Substantia nigra (tissue), 51 donors: ENCODE measurements at places on chromosomes 7 and 10.

DNA sequence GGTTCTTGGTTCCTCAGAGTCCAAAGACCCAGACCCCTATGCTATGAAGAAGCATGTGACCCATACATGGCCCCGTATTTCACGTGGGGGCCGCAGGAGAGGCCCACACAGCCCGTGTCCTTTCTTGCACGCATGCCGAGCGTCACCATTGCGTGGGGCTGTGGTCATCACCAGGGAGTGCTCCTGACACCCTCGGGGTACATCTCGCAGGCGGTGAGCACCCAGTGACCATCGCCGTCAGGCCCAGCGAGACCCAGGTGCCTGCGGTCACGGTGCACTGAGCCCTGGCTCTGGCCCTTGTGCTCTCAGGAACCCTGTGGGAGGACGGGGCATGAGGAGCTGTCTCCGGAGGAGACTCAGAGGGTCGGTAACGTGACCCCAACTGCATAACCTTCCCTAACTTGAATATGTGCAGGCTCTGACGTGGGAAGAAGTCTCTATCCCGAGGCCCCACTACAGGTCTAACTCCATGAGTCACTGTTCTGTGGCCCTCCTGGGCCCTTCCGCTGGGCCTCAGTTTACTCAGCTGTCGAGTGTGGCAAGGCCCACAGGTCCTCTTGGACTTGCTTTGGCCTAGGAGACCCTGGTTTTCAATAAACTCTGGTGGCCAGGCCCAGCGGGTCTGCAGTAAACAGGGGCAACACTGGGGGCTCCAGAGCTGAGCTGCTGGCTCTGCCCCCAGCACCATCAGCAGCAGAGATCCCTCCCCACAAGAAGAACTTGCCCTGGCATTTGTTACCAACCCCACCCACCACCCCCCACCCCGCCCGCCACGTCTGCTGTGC lies 503.9 kb downstream of the PTPRN2 start:
- DNase-seq, result no peak

DNA sequence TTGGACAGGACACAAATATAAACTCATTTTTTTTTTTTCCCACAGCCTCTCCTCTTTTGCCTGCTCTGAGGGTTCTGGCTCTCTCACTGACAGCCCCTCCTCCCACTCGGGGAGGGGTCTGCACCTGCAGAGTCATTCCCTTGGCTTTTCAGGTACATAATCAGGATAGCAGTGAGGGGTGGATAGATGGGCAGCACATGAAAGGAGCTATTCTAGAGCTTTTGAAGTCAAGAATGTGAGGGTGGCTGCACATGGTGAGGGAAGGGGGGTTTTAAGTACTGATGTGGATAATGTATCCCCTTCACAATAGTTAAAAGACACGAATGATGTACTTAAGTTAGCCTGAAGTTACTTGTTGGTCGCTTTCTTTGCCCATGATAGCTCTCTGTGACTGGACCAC lies 76.2 kb downstream of the CFAP58 start:
- DNase-seq, result no peak

GRCh38 chr7:43747328-43748105 lies 11.0 kb upstream of the BLVRA start:
- no peak for DNase-seq

- no peak for DNase-seq
Measured at GRCh38 chr7:143288836-143289235, 685 bp downstream of the CASP2 start.

- no peak for DNase-seq
Measured at GRCh38 chr7:43137811-43138210, 25.4 kb downstream of the HECW1 start.

DNA sequence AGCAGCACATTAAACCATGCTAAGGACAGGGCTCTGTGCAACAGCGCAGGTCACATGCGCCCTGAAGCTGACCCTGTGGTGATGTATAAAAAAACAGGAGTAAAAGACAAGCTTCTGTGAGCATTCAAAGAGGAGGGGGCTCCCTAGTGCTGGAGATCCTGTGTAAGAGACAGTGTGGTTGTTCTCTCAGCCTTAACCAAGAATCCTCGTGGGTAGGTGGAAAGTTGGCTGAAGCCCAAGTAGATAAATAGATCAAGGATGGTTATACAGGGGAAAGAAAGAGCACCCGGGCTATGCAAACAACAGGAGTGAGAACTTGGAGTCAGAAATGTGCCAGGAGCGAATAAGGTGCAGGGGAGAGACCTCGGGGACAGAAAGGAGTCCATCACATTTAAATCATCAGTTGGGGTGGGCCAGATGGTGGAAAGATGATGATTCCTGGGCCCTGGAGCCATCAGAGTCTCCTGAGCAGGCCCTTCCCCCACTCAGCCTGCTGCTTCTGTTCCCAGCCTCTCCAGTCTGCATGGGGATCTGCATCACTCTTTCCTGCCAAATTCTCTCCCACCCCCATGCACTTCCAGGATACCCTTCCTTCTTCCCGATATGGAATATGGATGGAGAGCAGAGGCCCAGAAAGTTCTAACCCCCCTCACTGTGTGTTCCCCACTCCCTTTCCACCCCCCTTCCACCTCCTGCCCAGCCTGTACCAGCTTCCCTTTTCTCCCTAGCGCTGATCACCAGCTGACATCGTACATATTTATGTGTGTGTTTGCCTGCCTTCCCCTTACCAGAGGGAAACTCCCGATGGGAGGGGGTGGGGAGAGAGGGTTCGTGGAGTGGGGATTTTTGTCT lies 78.1 kb upstream of the PRR15 start:
- peak; percentile 65 for DNase-seq

GRCh38 chr7:122166740-122167139 lies 22.7 kb upstream of the AASS start:
- no peak for DNase-seq

DNA sequence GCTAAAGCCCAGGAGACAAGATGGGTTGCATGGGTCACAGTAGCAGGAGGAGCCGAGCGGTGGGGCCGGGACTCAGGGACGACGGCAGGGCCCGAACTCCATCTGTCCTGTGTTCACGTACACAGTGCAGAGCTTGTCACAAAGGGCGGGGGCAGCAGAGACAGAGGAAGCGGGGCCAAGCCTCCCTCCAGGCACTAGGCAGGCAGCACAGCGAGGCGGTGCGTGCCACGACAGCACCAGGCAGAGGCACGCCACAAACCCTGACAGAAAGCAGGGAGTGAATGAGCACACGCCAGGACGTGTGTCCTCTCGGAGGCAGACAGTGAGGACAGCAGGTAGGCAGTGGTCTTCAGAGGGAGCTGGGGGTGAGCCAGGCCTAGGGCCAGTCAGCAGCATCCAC lies 177.8 kb downstream of the MAD1L1 start:
- no peak for DNase-seq

DNA sequence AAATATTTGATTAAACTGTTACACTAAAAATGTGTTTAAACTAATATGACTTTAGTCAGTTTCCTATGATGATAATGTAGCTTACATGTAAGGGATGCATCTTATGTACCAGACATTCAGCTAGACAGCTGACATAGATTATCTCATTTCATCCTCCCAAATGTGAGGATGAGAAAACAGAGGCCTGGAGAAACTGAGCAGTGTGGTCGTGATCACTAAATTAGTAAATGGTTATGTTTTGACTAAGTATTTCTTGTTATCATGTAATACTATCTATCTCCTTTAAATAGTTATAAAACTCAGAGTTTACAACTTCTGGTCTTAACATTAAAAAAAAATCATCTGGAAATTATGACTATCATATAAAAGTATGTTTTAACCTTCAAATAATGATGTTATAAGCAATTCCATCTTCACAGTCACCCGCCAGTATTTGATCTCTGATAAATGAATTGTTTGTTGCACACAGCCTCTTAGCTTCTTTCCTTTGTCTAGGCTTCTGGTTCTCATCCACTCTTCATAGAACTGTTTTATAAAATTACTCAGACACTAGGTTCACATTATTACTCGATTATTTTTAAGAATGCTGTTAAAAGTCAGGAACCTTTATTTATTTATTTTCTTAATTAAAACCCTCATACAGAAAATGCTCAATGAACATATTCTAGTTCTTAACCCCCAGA lies 33.6 kb upstream of the HDAC9 start:
- no peak for DNase-seq

DNA sequence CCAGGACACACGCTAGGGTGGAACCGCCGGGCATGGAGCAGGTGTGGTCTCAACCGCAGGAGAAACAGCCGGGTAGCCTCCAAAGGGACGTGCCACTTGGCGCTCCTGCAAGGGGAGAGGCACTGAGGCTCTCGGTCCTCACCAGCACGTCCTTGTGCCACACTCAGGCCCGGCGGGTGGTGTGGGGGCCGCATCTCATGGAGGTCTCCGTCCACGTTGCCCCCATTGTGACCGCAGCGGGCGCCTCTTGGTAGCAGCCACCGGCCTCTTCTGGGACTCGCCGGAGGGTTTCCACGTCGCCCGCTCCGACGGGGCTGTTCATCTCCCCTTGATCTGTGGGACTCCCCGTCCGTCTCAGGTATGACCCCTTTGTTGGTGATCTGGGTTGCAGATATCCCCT lies 49.2 kb upstream of the ELFN1 start:
- DNase-seq, result no peak

DNA sequence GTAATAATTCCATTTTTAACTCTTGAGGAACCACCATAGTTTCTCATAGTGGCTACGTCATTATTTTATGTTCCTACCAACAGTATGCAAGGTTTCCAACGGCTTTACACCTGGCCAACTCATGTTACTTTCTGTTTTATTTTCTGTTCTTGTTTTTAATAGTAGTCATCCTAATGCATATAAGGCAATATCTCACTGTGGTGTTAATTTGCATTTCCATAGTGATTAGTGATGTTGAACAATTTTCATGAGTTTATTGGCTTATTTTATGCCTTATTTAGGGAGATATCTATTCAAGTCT lies 465.5 kb upstream of the KLF6 start:
- DNase-seq, result no peak

GRCh38 chr7:64795176-64795575 lies 948 bp downstream of the ZNF138 start:
- no peak for DNase-seq

- DNase-seq, result no peak
Measured at GRCh38 chr7:85866540-85866939, 679.7 kb upstream of the SEMA3D start.

DNA sequence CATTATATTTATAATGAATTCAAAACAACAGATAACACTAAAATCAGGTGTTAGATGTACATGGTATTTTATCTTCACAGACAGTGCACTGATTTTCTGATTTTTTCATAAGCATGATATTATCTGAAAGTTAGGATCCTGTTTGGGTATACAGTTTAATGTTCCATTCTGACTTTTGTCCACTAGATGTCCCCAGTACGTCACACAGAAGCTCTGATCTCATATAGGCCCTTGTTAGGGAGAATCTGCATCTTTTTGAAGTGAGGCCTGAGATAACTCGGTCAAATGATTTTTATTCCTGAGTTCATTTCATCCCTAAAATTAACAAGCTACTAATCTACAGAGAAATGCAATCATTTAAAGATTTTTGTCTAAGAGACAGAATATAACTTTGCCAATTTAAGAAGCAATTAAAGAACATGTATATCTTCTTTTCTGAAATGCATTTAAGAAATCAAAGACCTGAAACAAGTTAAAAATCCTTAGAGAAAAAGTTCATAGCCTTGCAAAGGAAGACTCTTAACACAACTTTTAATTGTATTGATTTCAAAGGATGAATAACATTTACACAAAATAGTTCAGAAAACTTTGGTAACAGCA lies 72.0 kb upstream of the TES start:
- DNase-seq, result peak; percentile 0

- no peak for DNase-seq
Measured at GRCh38 chr7:129947701-129948100, 5.1 kb downstream of the UBE2H start.

- DNase-seq, result no peak
Measured at GRCh38 chr10:131174651-131175540, 136.6 kb downstream of the TCERG1L start.

DNA sequence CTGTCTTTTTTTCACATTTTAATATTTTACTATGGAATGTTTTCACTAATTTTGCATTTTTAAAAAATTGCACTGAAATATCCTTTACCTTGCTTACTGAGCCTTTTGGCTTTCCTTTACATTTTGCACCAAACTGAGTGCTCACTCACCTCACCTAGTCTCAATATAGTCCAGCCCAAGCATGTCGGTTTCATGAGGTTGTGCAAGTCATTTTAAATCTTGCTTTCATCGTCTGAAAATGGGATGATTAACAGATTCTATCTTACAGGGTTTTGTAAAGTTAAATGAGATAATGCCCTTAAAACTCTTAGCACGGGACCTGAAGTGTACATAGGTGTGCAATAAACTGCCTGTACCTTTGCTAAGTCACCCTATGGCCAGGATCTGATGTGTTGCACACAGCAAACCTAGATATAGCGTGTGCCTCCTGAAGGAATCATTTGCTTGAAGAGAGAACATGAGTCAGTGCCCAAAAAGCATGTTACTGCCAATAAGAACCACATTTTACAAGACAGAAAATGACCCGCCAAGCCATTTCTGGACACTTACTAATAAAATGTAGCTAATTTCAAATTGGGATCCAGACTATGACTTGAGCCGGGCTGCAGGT lies 199.8 kb downstream of the JCAD start:
- DNase-seq, result no peak

GRCh38 chr7:67671006-67671548 lies 674.4 kb downstream of the TYW1 start:
- no peak for DNase-seq

DNA sequence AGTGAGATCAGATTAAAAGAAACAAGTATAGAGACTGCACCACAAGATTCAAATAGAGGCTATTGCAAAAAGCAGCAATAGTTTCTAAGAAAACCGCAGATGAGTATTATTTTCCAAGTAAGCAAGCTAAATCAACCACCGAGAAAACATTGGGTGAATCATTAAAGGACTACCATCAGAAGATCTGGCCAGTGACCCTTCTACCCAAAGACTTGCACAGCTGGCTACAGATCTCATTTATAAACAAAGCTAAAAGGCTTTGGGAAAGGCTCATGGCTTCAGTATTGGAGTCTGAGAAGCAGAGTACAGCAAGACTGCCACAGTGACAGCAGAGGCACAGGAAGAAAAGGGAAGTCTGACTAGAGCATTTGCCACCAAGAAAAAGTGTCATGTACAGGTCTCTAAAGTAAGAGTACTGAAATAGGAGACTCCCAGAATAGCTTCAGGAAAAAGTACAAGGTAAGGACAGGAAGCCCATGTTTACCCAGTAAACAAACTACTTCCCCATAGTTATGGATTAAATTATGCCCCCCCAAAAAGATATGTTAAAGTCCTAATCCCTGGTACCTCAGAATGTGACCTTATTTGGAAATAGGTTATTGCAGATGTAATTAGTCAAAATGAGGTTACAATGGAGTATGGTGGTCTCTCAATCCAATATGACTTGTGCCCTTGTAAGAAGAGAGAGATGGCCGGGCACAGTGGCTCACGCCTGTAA lies 19.0 kb downstream of the STEAP1 start:
- DNase-seq, result no peak

DNA sequence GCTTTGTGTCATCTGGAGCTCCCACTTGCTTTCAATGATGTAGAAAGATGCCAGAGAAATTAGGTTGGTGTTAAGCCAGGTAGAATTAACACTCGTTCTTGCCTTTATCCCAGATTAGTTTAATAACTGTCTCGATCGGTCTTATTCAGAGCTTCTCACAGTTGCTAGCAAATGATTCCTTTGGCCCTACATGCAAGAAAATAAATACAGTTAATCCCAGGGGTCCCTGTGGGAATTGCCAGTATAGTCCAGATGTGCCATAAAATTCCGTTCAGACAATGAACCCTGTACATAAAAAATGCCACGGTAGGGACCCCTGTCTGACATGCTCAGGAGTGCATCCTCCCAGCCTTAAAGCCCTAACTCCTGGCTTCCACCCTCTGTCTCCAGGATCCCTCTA lies 207.5 kb downstream of the ARHGAP12 start:
- DNase-seq, result no peak

GRCh38 chr10:95445223-95445836 lies 115.8 kb downstream of the SORBS1 start:
- peak; percentile 59 for DNase-seq

GRCh38 chr7:139915268-139915863 lies 86.3 kb downstream of the TBXAS1 start:
- DNase-seq, result no peak
